Bronchial epithelial cell (primary cell): ENCODE measurements at places on chromosomes 7 and 10.

DNA sequence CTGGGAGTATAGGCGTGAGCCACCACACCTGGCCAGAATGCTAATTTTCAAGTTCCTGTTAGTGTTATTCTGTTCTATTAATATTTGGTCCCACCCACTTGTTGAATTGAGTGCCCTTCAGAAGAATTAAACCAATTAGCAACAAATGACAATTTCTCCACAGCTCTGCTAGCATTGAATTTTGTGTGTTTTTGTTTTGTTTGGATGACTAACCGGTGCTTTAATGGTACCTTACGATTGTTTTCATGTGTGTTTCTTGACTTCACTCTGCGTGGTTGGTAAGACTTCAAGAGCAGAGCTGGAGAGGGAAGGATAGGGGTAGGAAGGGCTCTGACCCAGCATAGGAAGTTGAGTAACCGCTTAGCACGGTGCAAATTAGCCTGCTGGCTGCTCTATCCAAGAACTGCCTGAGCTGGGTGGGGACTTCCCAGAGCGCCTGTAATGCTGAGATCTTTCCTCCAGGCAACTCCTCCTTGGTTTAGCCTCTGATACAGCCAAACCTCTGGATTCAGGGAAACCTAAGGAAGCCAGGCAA lies 4.6 kb downstream of the ARPC1B start:
- peak; percentile 88 for DNase-seq

DNA sequence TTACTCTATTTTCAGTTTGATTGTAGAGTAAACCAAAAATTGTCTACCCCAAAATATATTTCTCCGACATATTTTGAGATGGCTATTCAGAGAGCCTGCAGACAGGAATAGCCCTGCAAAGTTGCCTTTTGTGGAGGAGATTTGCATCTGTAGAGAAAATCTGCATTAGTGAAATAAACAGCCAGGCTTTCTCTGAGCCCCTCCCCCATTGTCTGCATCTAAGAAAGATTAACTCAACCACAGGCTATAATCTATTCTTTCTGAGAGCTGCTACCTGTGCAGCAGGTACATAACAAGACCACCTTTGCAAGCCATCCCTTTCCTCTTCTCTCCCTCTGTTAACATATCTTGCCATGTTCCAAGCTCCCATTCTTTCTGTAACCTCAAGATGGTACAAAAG lies 1034.2 kb downstream of the SORCS3 start:
- DNase-seq: no peak

- DNase-seq: no peak
Measured at GRCh38 chr7:148567524-148567923, 23.0 kb upstream of the C7orf33 start.

GRCh38 chr10:43124094-43124521 lies 14.1 kb upstream of the CSGALNACT2 start:
- no peak for DNase-seq

DNA sequence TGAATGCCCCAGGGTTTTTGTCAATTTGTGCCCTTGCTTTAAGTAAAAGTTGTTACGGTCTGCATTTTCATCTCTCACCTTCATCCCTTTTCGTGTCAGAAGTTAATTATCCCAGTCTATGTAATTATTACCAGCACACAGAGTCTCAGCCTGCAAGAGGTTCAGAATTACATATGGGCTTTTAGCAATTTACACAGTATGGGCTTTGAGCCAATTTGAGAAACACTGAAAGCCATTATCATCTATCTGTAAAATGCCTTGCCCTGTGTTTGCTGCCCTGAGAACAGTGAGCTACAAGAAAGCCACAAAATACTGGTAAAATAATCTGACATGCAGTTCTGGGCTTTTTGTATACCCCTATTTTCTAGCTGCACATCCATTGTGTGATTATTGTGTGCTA lies 125.6 kb upstream of the STEAP4 start:
- no peak for DNase-seq

- no peak for DNase-seq
Measured at GRCh38 chr10:1957057-1957456, 219.7 kb upstream of the ADARB2 start.

DNA sequence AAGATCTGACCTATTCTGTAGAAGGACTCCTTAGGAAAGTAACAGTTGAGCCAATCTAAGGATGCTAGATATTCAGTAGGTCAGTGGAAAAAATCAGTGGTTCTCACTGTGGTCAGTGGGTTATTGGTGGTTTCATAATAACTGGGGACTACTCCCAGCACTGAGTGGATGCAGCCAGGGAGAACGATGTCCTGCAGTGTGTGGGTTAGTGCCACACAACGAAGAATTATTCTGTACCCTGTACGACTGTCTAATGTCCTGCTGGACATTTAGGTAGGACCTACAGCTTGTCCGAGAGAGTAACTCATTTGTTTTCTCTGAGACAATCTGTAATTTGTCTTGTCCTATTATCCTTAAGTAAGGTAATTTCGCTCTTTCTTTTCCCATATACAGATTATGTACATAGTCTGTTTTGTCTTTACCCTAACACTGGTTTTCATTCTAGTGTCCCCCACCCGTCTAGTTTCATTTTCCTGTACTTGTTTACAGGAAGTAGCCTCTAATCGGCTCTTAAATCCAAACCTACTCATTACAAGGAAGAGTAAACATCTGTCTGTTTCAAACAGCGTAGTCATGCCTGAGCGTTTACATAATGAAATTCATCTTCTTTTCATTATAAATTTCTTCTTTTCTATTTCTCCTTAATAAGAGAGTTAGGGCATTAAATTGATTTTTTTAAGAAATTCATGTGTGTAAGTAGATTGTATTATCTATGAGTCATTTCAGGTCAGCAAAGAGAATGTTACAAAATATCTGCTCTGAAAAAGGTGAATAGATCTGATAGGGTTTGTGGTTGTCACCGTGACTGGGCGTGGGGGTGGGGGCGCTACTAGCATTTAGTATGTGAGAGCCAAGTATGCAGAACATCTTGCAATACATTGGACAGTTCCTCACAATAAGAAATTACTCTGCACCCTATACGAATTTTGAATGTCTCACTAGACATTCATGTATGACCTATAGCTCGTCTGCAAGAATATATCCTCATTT lies 8.3 kb upstream of the ZC3HAV1L start:
- peak; percentile 51 for DNase-seq

- DNase-seq: no peak
Measured at GRCh38 chr10:112203328-112204076, 19.9 kb upstream of the GPAM start.

DNA sequence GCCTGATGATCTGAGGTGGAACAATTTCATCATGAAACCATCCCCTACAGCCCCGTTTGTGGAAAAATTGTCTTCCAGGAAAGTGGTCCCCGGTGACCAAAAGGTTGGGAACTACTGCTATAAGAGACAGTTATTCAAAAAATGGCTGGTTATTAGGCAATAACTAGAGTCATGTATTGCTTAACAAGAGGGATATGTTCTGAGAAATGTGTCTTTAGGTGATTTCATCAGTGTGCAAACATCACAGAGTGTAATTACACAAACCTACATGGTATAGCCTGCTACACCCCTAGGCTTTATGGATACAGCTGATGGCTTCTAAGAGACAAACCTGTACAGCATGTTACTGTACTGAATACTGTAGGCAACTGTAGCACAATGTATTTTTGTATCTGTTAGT lies 71.3 kb upstream of the CSTF2T start:
- DNase-seq: peak; percentile 81

DNA sequence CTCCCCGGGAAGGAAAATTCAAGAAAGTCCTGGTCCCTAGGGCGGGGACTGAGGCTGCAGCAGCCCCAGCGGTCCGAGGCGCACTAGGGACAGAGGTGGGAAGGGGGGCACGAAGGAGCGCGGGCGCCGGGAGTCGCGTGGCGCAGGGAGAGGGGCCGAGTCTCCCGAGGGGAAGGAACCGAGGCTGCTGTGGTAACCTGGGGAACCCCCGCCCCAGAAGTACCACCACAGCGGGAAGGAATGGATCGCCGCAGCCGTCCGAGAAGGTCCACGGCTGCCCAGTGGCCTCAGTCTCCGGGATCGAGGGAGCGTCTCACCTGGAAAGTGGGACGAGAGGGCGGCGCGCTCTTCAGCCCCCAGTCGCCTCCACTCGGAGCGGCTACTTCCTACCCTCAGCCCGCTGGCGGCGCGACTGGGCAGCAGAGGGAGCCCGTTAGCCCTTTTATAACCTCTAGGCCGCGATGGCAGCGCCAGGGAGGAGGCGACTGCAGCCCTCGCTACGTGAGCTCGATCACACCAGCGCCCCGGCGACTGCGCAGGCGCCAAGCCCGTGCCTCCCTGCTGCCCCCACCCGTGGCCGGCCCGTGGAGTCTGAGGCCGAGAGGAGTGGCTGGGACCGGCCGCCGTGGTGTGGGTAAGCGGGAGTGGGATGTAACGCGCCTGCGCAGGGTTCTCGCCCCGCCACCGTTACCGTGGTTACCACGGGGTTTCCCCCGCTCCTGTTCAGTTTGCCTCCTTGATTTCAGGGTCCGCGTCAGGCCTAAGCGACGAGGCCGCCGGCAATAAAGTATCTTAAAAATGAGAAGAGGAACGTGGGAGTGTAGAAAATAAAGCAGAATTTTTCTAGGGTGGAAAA lies at the start of gene P4HA1:
P4HA1 (minus strand) TSS at position 418 of the 856 bp plus-strand sequence. CDS start 21,983 bp downstream, outside the sequence.
- DNase-seq: peak; percentile 87
